ENCODE measurements at places on chromosomes 2 and 18.

- no peak for DNase-seq
Observed at GRCh38 chr2:72984172-72984671, 66.9 kb downstream of the EMX1 start.

DNA sequence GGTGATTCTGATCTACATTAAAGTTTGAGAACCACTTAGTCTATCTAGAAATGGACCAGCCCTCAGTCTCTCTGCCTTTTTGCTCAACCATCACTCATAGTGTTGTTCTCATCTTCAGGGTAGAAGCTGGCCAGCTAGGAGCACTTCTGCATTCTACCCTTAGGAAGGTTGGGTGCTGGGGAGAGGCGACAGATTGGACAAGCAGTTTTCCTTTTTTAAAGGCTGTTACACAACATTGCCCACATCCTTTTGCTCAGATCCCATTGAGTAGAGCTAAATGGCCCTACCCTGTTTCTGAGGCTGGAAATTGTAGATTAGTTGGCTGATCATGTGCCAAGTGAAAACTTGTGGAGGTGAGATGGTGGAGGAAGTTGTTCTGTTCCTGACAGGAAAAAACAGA is 35.6 kb downstream of the OSBPL6 start:
- no peak for DNase-seq

DNA sequence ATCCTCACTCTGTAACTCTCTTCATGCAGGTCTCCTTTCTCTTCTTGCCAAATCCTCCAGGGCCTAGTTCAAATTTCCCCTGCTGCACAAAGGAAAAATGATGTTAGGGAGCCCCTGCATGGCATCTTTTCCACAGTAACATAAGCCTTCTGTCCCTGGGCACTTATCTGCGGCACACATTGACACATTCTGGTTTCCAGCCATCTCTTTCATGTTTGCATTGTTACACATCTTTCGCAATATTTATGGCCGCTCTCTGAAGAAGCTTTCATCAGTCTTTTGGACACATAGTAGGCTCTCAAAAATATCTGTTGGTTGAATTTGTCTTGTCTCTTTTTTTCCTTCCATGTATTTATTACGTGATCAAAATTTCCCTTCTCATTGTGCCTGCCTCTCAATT is 1806.1 kb upstream of the PIK3C3 start:
- DNase-seq, result no peak

DNA sequence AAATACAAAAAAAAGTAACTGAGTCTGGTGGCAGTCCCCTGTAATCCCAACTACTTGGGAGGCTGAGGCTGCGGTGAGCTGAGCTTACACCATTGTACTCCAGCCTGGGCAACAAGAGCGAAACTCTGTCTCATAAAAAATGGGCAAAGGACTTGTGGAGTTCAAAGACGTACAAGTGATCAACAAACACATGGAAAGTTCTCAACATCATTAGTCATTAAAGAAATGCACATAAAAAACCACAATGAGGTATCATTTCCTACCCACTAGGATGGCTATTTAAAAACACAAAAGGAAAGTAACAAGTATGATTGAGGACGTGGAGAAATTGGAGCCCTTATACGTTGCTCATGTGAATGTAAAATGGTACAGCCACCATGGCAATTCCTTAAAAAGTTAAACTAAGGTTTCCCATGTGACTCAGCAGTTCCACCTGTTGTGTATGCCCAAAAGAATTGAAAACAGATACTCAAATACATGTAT is 52.3 kb downstream of the RAB10 start:
- no peak for DNase-seq

DNA sequence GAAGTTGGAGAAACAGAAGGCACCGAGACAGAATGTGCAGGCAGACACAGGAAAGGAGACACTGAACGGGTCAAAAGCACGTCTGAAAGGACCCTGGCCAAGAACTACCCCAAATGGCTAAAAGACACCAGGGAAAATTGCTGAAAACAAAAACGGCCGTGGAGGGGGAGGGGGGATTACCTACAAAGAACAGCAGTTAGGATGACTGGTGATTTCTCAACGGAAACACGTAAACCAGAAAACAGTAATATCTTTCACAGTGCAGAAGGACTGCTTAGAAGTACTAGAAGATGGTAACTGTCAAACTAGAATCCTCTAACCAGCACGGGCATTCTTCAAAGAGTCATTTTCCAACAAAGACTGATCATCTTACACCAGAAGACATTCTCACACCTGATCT is 142.6 kb downstream of the HDAC4 start:
- DNase-seq, result no peak

DNA sequence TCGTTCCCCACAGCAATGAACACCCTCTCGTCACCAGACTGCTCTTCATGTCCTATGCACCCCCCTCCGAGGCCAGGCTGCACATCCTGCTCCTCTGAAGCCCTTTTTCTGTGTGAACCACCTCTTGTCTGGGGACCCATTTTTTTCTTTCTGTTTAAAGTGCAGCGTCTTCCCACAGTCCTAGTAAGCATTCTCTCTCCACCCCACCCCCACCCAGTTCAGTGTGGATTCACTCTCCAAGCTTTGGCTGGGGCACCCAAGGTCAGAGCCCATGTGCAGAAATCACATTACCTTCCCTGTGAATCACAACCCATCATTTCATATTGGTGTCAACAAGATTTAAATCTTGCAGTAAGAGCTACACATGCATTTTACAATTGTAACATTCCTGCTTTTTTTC is 26.4 kb upstream of the PKDCC start:
- no peak for DNase-seq

GRCh38 chr2:238095143-238095542 is 5.0 kb upstream of the ESPNL start:
- DNase-seq, result no peak

- no peak for DNase-seq
Observed at GRCh38 chr2:46260305-46260704, 36.9 kb upstream of the EPAS1 start.

GRCh38 chr2:196502386-196502785 is 137.1 kb upstream of the CCDC150 start:
- peak; percentile 35 for DNase-seq

GRCh38 chr2:5510082-5510481 is 182.1 kb upstream of the SOX11 start:
- no peak for DNase-seq

- no peak for DNase-seq
Observed at GRCh38 chr2:170159060-170159459, 18.9 kb upstream of the MYO3B start.

DNA sequence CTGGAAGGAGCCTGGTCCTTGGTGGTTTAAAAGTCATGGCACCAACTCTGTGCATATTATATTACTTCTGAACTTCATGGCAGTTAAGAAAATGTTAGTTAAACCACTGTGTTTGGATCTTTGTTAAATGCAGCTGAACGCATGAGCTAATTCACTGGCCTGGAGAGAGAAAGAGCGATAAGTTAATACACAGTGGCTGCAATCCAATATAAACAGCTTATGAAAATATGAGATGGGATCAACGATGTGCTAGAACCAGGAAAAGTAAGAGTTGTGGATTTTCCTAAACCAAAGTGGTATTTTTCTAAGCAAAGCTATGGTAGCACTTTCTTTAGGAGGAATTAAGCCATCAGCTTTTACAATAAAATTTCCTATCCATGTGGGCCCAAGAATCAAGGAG is 326.7 kb downstream of the MTX2 start:
- DNase-seq, result no peak

- no peak for DNase-seq
Observed at GRCh38 chr2:121309801-121310200, 24.8 kb upstream of the TFCP2L1 start.

DNA sequence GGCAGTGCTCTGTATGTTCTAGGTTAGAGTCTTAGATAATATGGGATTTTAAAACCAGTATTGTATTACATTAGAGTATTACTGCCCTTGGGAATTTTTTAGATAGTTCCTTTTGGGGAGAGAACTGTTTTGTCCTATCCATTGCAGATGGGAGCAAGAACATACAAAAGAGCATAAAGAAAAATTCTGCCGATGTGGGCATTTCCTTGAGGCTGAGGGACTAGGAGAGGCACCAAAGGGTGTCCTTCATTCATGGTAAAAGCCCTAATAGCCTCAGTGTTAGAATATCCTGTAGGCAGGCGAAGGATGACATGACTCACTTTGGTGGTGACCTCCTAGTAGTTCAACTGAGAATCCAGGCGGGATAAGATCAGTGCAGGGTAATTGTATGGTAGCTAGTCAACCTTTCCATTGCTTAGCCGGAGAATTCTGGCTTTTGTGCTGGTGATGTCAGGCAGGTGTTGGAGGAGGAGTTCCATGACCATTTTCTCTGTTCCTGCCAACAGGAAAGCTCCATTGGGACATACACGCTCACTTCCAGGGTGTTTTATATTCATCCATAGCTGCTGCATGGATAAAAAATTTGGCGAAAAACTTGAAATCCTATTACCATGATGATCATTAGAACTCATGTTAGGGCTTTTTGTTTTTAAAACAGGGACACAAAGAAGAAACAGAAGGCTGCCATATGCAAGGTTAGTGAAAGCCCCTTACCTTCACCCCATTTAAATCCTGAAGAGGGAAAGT is 28.1 kb downstream of the EPAS1 start:
- no peak for DNase-seq

DNA sequence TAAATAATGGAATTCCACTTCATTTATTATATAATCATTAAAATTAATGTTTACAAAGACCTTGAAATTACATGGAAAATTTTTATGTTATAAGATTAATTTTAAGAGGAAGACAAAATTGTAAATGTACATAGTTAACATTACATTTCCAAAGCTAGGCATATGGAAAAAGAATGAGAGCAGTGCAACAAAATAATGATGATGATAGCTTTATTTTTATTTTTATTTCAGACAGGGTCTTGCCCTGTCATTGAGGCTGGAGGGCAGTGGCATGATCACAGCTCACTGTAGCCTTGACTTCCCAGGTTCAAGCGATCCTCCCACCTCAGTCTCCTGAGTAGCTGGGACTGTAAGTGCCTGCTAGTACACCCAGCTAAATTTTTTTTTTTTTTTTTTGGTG is 61.2 kb upstream of the ZCCHC2 start:
- no peak for DNase-seq

DNA sequence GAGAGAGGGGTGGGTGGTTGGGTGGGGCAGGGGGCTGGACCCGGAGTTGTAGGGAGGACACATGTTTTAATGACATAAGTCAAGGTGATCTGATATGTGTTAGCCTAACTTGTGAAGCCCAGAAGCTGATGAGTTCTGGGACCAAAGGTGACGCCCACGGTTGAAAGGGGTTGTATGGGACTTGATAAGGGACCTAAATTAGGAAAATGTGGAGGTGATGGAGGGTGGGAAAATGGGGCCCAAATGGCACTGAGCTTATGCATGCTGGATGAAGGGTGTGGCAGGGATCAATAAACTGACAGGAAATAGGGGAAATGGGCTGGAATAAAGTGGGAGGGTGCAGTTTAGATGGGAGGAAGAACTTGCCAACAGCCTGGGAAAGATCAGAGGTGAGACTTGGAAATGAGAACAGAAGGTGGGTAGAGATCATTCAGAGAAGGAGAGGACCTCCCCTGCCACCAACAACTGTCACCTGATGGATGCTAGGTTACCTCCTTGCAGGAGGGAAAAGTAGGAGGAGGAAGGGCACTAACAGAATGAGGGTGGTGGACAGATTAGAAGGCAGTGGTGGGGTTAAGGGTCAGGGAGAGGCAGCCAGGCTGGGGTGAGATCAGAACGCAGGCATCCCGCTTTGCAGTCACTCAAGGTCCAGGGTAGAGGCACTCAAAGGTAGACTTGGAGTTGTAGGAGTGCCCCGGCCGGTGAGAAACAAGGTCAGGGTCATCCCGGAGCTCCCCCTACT is 15.3 kb downstream of the WNT10A start:
- no peak for DNase-seq

DNA sequence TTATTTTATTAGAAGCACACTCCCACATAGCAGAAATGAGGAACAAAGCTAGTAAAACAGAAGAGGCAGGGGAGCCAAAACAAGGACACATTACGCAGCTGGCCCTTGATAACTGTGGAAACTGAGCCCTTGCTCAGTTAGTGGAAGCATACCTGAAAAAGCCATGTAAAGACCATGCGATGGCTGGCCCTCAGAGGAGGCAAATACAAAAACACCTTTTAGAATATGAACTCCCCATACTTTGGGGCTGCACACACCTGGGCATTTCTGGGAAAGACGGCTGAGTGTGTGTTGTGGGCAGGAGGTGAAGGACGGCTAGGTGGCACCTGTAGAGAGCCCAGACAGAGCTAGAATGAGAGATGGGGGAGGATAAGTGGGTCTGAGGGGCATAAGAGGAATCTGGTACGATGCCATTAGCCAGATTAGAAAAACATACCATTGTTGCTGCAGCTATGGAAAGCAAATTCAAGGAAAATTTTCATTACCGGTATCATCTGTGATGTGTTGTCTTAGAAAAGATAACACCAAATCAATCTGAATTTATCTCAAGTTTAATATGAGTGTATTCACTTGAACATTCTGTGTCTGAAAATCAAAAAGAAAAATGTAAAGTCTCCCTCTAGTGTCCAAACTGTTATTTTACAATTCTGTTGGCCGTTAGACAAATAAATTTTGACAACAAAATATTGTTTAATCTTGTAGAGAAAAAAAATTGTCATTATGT is 45.2 kb upstream of the SULT1C3 start:
- no peak for DNase-seq

GRCh38 chr2:28610583-28611201 is 114.8 kb downstream of the PLB1 start:
- DNase-seq, result no peak

- DNase-seq, result no peak
Observed at GRCh38 chr2:126913329-126913728, 14.6 kb downstream of the TEX51 start.

DNA sequence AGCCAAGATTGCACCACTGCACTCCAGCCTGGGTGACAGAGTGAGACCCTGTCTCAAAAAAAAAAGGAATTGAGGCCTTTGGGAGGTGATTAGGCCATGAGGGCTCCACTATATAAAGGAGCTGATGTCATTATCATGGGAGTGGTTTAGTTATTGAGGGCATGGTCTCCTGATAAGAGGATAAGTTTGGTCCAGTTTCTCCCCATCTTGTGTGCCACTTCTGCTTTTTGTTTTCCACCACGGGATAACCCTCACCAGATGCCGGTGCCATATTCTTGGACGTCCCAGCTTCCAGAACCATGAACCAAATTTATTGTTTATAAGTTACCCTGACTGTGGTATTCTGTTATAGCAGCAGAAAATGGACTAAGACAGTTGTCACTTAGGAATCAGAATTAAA is 125.8 kb downstream of the C1D start:
- DNase-seq, result no peak

GRCh38 chr2:201678401-201678800 is 20.0 kb downstream of the MPP4 start:
- DNase-seq, result no peak
